Type B pancreatic cell (in vitro differentiated cells): ENCODE measurements at places on chromosomes 6 and 20.

DNA sequence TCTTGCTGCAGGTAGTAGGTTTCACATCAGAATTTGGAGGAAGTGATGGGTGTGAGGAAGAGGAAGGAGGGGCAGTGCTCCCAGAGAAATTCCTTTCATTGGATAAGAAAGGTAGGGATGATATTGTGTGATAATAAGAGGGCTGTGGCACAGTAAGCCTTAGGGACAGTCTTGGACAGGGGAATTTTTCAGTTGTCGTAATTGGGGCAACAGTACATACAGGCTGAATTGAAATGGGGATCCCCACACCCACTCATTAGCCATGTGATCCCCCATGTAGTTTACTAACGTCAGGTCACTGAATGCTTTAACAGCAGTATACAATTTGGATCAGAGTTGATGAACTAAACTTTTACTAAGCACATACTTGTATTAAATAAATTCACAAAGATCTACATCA is 79.4 kb downstream of the FOXO3 start:
- no peaks in the 10 kb centered on the region for H3K27me3 ChIP-seq
- H3K27ac ChIP-seq: no peak overlapping the region
- H3K4me3 ChIP-seq: no peak overlapping the region

GRCh38 chr6:17865243-17865642 is 122.2 kb downstream of the KIF13A start:
- H3K4me3 ChIP-seq: peak overlapping the region; percentile 43
- no peaks in the 10 kb centered on the region for H3K27me3 ChIP-seq
- DNase-seq: no peak
- H3K4me1 ChIP-seq: peaks cover 43% of the 10 kb centered on the region

DNA sequence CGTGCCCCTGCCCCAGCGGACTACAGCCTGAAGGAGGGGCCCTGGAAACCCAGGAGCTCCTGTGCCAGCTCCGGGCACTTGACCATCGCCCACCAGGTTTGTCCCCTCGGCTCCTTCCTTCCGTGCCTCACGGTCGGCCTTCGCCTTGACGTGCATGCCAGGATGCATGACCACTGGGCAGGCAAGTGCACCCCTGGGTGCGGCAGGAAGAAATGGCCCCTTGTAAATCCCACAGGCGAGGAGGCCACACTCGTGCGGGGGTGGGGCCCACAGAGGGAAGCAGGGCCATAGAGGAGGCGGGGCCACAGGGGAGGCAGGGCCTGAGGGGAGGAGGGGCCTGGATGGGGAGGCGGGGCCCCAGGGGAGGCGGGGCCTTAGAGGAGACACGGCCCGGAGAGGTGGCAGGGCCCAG is 81.7 kb downstream of the YTHDF1 start:
- H3K4me3 ChIP-seq: no peak overlapping the region
- no peaks in the 10 kb centered on the region for H3K4me1 ChIP-seq
- H3K27ac ChIP-seq: no peak overlapping the region
- DNase-seq: no peak
- peaks cover 45% of the 10 kb centered on the region for H3K27me3 ChIP-seq

- peak overlapping the region; percentile 90 for H3K4me3 ChIP-seq
- H3K4me1 ChIP-seq: peaks cover 26% of the 10 kb centered on the region
- no peak for DNase-seq
- no peaks in the 10 kb centered on the region for H3K36me3 ChIP-seq
- H3K27me3 ChIP-seq: peaks cover 76% of the 10 kb centered on the region
Measured at GRCh38 chr20:48826883-48827771, 672 bp downstream of the PREX1 start.

- no peaks in the 10 kb centered on the region for H3K27me3 ChIP-seq
- H3K27ac ChIP-seq: peak overlapping the region; percentile 94
- H3K4me3 ChIP-seq: peak overlapping the region; percentile 90
- no peaks in the 10 kb centered on the region for H3K36me3 ChIP-seq
- DNase-seq: no peak
Measured at GRCh38 chr6:41942067-41942851, 651 bp upstream of the CCND3 start.

DNA sequence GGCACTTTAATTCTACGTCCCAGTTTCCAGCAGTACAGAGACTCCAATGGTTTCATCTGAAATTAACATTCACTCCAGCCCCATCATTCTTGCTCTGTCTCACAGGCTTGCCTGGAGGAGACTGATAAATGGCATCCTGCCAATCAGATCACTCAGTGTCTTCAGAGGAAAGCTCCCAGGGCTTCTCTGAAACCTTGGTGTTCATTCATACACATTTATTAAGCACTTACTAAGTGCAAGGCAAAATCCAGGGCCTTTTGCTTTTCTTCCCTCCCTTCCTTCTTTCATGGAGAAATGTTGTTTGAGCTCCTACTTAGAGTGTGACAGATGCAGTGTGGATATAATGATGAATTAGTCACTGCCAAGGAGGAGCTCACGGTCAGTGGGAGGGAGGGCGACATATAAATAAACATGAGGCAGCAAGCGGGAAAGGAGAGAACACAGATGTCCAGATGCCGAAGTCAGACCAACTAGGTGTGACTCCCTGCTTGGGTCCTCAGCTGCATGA is 106.7 kb upstream of the DTNBP1 start:
- H3K27me3 ChIP-seq: peaks cover 3% of the 10 kb centered on the region
- H3K4me1 ChIP-seq: peaks cover 2% of the 10 kb centered on the region
- no peaks in the 10 kb centered on the region for H3K36me3 ChIP-seq
- DNase-seq: no peak
